Iris pigment epithelial cell (primary cell): ENCODE measurements at places on chromosomes 13 and 19.

GRCh38 chr13:74062933-74063332 lies 71.3 kb downstream of the KLF12 start:
- DNase-seq = peak; percentile 72

GRCh38 chr13:34151885-34152284 lies 333.9 kb downstream of the RFC3 start:
- no peak for DNase-seq

DNA sequence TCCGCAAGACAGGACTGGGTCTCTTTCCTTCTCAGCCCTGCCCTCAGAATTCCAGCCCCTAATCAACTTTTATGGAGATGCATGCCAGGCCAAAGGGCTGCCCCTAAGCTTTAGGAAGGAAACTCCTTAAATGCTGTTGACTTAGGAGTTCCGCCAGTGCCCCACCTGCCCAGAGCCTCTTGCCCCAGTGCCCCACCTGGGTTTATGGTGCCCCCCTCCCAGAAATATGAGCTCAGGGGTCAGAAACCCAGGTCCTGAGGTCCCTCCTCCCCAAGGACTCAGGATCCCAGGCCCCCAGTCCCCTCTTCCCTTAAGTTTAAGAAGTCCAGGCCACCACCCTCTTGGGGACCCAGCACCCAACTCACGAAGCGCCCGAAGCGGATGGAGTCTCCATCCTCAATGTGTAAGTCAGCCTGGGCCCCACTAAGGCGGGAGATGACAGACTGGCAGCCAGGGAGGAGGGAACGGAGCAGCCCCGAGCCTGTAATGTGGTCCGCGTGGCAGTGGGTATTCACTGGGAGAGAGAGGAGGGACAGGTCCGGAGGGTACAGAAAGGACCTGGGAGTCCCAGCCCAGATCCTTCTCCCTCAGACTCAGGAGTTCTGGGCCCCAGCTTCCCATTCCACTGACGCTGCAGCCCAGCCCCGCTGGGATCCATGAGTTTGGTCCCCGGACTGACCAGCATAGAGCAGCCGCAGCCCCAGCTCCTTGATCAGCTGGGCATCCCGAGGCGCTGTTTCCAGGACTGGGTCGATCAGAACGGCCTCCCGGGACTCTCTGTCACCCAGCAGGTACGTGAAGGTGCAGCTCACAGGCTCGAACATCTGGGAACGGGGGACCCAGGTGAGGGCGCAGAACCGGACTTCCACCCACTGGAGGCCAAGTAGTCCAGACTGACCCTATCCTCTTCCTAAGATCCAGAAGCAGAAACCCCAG lies 897 bp downstream of the ETHE1 start:
- DNase-seq = peak; percentile 17

DNA sequence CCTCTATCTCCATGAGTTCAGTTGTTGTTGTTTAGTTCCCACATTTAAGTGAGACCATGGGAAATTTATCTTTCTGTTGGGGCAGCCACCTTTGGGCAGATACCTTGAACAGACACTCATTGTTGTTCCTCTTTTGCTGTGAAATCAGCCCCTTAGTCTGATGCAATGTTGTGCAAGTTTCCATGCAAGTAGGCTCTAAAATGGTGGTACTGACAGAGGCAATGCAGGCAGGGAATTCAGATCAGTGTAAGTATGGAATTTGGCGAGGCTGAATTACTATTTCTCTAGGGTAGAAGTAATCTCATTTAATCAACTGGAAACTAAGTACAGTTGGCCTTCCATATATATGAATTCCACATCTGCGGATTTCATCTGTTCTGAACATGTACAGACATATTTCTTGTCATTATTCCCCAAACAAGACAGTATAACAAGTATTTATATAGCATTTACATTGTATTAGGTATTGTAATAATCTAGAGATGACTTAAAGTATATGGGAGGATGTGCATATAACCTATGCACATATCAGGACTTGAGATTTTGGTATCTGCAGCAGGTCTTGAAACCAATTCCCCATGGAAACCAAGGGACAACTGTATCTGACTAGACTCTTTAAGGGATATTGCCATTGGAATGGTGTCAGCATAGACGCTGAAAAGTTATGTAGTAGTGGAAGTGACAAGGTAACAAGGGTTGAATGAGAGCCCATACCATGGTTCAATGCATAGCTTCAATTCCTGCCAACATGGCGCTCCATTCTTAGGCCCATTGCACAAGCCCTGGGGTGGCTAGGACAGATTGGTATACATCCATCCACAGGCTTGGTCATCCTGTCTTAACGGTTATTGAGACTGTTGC lies 281.5 kb upstream of the HTR2A start:
- DNase-seq = no peak

GRCh38 chr13:61463024-61463423 lies 47.4 kb upstream of the PCDH20 start:
- no peak for DNase-seq

DNA sequence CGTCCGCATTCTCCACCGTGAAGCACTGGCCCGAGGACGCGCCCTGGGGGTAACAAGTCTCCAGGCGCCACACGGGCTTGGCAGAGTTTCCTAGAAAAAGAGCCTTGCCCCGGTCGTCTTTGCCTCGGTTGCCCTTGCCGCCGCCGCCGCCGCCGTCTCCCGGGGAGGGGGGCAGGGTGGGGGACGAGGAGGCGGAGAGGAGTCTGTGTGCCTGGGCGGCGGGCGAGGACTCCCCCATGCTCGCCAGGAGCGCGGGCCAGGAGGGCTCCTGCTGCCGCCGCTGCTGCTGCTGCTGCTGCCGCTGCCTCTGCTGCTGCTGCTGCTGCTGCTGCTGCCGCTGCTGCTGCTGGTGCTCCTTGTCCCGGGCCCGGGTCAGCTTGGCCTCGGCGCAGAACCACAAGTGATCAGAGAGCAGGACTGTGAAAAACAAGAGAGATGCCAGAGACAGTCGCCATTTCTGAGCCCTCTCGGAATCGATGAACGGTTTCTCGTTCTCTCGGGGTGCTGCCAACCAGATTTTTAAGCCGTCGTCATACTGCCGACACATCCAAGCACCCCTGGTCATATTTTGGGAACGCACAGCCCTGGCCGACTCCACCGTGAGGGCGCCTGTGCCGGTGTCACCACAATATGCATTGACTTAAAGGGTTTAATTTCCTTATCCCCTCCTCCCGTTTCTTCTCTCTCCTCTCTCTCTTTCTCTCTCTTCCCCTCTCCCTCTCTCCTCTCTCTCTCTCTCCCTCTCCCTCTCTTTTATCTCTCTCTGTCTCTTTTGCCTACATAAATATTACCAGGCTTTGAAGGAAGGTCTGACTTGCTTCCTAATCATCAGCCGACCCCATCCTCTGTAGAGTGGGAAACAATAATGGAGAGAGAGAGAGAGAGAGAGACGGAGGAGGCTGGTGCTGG lies 349.1 kb downstream of the LIG4 start:
- peak; percentile 63 for DNase-seq

DNA sequence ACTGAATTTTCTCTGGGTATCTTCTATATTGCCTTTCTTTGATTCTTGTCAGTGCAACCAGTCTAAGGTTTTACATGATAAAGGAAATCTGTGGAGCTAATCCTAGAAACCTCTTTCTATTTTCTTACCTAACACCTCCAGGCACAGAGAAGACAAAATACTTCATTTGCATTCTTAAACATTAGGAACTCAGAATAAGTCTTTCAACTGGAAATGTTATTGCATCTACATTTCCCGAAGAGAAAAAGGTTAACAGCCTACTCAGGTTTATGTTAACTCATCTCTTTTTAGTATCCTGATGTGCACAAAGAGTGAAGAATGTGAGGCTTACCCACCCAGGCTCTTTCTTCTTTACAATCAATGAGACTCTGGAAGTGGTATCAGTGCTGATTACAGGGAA lies 106.7 kb downstream of the PCCA start:
- DNase-seq = no peak

- no peak for DNase-seq
Measured at GRCh38 chr19:55543567-55543966, 1.8 kb downstream of the SBK3 start.

DNA sequence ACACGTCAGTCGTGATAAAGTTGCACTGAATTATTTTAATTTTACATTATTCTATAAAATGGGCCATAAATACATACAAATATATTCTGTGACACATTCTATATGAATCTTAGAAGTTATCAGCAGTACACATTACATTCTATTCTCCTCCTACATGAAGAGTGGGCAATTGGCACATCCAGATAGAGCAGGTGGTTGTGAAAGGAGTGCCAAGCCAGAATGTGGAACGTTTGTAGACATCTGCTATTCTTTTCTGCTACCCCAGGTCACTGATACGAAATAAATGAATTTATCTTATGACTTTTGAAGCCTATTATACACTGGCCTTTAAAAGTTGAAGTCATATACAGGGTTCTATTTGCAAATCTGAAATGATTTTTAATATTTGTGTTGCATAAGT lies 373.2 kb downstream of the PCDH17 start:
- DNase-seq = no peak
